ENCODE measurements at places on chromosomes 11 and 22.

- peak; percentile 19 for DNase-seq
Observed at GRCh38 chr11:78832226-78832947, 257.7 kb upstream of the NARS2 start.

- no peak for DNase-seq
Observed at GRCh38 chr11:121841487-121842191, 274.4 kb downstream of the BLID start.

- no peak for DNase-seq
Observed at GRCh38 chr11:132068556-132068955, 698.1 kb downstream of the NTM start.

DNA sequence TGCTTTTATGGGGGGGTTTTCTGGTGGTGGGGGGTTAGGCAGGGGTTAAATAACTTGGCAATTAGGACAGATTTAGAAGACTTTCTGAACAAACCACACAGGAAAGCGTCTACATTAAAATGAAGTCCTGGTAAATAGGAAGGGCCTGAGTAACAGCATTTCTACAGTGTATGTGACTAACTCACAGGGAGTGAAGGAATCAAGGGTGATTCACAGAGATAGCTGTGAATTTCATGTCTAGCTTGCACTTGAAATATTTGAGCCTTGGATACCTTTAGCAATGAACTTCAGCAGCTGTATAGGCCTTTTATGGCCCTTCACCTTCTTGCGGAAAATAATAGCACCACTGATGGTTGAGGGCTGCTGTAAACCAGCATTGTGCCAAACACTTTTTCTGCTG, 26.1 kb upstream of the LDHA start:
- DNase-seq = no peak

- no peak for DNase-seq
Observed at GRCh38 chr22:19565382-19566278, 41.4 kb upstream of the CLDN5 start.

DNA sequence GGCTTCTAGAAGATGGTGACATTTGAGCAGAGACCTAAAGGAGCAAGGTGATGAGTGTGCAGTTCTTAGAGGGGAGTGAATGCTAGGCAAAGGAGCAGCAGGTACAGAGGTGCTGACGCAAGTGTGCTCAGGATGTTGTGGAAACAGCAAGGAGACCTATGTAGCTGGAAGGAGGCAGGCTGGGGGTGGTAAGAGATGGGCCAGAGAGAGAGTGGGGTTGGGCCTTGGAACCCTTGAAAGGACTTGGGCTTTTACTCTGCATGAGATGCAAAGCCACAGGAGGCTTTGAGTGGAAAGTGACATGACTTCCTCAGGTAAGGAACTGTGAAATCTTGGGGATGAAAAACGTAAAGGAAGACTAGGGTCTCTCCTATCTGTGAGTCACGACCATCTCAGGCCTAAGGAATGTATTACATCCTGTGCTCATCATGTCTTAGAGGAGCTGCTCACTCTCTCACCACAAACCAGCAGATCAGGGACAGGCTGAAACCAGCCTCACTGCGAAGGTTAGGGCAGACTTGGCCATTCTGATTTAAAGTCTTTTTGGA, 65.4 kb downstream of the MICAL2 start:
- DNase-seq = no peak

GRCh38 chr11:20308601-20309000, 54.9 kb upstream of the HTATIP2 start:
- DNase-seq = peak; percentile 73

DNA sequence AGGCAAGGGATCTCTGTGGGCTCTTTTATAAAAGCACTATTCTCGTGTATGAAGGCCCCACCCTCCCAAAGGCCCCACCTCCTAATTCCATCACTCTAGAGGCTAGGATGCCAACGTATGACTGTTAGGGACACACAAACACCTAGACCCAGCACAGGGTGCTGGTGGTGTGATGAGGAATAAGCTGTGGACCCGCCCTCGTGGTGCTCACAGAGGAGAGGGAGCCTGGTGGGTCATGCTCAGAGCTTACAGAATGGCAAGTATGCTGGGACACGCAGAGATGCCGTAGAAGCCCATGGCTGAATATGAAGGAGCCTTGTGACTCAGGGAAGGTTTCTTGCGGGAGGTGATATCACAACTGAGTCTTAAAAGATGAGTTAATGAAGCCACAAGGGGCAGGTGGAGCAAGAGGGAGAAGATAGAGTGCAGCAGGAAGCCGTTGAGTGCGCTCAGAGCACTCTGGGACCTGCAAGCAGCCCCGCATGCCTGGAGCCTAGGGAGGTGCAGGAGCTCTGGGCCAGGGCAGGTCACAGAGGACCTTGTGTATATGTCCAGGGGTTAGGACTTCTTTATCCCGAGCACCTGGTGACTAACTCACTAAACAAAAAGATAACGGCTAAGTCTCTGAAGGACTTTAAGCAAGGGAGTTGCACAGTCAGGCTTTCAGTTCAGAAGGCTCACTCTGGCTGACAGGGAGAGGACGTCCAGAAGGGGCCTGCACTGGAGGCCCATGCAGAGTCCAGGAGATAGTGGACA, 160.9 kb downstream of the TRIM29 start:
- no peak for DNase-seq

GRCh38 chr11:45917286-45917622, 423 bp downstream of the PEX16 start:
- no peak for DNase-seq

DNA sequence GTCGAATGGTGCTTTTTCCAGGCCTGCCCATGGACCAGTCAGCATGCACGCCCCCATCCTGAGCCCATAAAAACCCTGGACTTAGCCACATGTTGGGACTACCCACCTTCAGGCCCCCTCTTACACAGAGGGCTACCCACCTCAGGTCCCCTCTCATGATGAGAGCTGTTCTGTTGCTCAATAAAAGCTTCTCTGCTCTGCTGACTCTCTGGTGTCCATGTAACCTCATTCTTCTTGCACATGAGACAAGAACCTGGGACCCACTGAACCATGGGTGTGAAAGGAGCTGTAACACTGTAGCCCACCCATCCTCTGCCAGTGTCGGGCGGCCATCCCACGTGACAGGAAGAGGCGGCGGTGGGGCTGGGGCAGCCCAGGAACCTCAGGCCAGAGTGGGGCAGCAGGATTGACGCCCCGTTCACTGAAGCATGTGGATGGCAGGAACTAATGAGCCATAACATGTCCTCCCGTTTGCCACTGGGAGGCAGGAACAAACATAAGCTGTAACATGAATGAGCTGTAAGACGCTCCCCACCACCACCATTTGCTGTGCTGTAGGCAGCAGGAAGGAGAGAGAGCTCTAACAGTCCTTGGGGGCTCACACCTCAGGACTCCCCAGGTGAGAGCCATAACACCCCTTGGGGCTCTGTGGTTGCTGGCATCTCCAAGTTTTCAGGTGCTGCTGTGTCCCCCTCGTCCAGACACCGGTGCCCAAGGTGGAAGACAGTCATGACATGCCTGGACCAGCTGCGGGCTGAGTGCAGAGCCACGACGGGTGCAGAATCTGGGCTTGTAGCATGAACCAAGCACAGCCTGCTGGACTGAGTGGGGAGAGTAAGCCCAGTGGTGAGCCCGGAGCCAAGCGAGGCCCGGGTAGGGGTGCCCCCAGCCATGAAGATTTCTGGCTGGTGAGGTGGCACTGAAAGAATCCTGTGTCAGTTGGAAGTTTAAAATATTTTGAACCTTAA, 69.4 kb downstream of the MCHR1 start:
- DNase-seq = no peak

GRCh38 chr11:26572770-26573402, 823 bp upstream of the MUC15 start:
- no peak for DNase-seq

DNA sequence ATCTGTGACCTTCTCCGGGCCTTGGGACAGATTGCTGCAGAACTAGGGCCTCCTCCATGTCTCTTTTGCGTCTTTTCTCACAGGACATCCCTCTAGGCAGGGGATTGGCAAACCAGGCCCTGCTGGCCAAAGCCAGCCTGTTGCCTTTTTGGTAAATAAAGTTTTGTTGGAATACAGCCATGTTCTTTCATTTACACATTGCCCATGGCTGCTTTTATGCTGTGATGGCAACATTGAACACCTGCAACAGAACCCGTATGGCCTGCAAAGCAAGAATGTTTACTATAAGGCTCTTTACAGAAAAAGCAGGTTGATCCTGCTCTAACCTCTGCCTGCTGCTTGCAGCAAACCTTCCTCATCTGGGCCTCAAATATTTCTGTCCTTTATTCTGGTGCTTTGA, 56.8 kb upstream of the B3GAT1 start:
- DNase-seq = no peak

DNA sequence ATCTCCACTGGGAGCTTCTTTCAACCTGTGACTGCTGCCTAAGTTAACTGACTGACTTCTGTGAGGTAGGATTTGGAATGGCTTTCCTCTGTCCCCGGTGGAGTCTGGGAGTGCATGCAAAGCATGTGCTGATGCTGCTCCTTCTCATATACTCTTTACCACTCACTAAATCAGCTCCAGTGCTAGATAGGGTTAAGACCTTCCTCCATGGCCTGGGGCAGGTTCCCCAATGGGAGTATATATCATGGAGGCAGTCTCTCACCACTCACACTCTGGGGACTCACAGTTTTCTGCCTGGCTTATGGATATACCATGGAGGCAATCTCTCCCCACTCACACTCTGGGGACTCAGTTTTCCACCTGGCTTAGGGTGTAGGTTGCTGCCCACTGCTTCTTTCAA, 10.1 kb upstream of the FANCF start:
- DNase-seq = no peak

GRCh38 chr22:33656808-33657628, 263.3 kb downstream of the LARGE1 start:
- no peak for DNase-seq

DNA sequence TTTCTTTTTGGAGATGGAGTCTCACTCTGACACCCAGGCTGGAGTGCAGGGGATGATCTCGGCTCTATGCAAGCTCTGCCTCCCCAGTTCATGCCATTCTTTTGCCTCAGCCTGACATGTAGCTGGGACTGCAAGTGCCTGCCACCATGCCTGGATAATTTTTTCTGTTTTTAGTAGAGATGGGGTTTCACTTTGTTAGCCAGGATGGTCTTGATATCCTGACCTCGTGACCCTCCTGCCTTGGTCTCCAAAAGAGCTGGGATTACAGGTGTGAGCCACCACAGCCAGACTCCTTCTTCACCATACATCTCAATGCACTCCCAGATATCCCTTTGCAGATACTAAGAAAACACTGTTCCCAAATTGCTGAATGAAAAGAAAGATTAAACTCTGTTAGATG, 224.3 kb downstream of the OR4A5 start:
- DNase-seq = no peak

- no peak for DNase-seq
Observed at GRCh38 chr11:121141066-121141465, 40.0 kb downstream of the TECTA start.

DNA sequence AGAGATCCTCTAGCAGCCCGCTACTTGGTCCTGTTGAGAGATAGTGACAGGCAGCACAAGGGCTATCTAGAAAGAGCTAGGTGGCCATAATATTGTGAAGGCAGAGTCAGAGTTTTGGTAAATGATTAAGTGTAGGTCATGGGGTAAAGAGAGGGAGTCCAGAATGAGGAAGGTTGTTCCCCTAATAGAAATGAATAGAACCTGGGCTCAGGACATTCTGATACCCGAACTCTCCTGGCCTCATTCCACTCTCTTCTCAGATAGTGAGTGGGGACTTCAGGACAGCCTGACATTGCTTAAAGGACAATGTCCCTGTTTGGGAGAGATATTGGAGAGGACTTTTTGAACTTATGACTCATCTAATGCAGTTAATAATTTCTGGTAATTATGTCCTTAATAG, 20.6 kb downstream of the SLC5A1 start:
- DNase-seq = no peak

- peak; percentile 48 for DNase-seq
Observed at GRCh38 chr22:44703255-44703870, 1.4 kb downstream of the PRR5 start.

GRCh38 chr11:126686938-126687337, 313.6 kb downstream of the KIRREL3 start:
- DNase-seq = no peak
